Aortic smooth muscle cell (primary cell): ENCODE measurements at places on chromosomes 5 and 9. TPM values are rescaled to one million over a fixed set of nuclear protein-coding genes. Genes with fewer than 3 reads are reported as not detected.

Gene C5orf58
- total RNA-seq = 0.26 TPM in 1 of 2 replicates, not detected in the other

Gene TRAF1
- total RNA-seq = 11.9 and 56.1 TPM in 2 replicates

Gene ACTBL2
- 0.06 TPM in 1 of 2 replicates, not detected in the other for total RNA-seq

Gene SMIM33
- total RNA-seq = not detected in 2 replicates

Gene ZNF883
- 0.99 and 1.7 TPM in 2 replicates for total RNA-seq

Gene BARX1
- not detected in 2 replicates for total RNA-seq

Gene IQGAP2
- 1.6 and 2.2 TPM in 2 replicates for total RNA-seq

Gene SREK1IP1
- total RNA-seq = 10.4 and 10.6 TPM in 2 replicates
